A549 treated with CORT108297 at 1 μM for 4 hours (cell line): ENCODE measurements at places on chromosomes 7 and 10. TPM values are rescaled to one million over a fixed set of nuclear protein-coding genes. Genes with fewer than 3 reads are reported as not detected.

The RARRES2 gene
- not detected in 5 replicates for total RNA-seq

The MLXIPL gene
- 0.45 to 2.1 TPM (median 1.1 TPM) in 5 replicates for total RNA-seq

The CPN1 gene
- total RNA-seq = 0.14 to 0.32 TPM (median 0.23 TPM) in 5 replicates

The SPDYE3 gene
- not detected in 5 replicates for total RNA-seq

The PDSS1 gene
- 14.9 to 17.5 TPM (median 15.6 TPM) in 5 replicates for total RNA-seq

The SDK1 gene
- total RNA-seq = 0.27 to 0.53 TPM (median 0.42 TPM) in 5 replicates

The LRRTM3 gene
- not detected in 5 replicates for total RNA-seq

The NOC3L gene
- total RNA-seq = 22.3 to 34.1 TPM (median 23.5 TPM) in 5 replicates

The KCNIP2 gene
- total RNA-seq = 0.58 to 1.1 TPM (median 0.70 TPM) in 5 replicates

The CUZD1 gene
- 1.2 to 1.7 TPM (median 1.5 TPM) in 5 replicates for total RNA-seq

The NDUFB8 gene
- total RNA-seq = 275 to 300 TPM (median 284 TPM) in 5 replicates

The GPER1 gene
- total RNA-seq = 0.55 to 0.94 TPM (median 0.78 TPM) in 5 replicates

The PTF1A gene
- not detected in 5 replicates for total RNA-seq

The TEX36 gene
- total RNA-seq = not detected in 5 replicates

The GRB10 gene
- total RNA-seq = 62.2 to 77.3 TPM (median 70.1 TPM) in 5 replicates

The ERVW-1 gene
- total RNA-seq = 0.09 TPM in 1 of 5 replicates, not detected in the others

The IGFBP3 gene
- total RNA-seq = 160 to 234 TPM (median 206 TPM) in 5 replicates

The RSBN1L gene
- 8.1 to 11.0 TPM (median 8.8 TPM) in 5 replicates for total RNA-seq

The PRKCQ gene
- 4.0 to 4.8 TPM (median 4.2 TPM) in 5 replicates for total RNA-seq

The GSTO2 gene
- 2.1 to 2.3 TPM (median 2.2 TPM) in 5 replicates for total RNA-seq

The OPN4 gene
- not detected in 5 replicates for total RNA-seq

The SPDYE16 gene
- total RNA-seq = 0.03 to 0.14 TPM (median 0.05 TPM) in 3 of 5 replicates, not detected in the others

The HOXA9 gene
- 0.49 to 1.1 TPM (median 0.63 TPM) in 5 replicates for total RNA-seq

The HECW1 gene
- 10.2 to 14.6 TPM (median 13.9 TPM) in 5 replicates for total RNA-seq

The CYP17A1 gene
- total RNA-seq = 0.05 TPM in 1 of 5 replicates, not detected in the others

The PAX4 gene
- not detected in 5 replicates for total RNA-seq

The MYPN gene
- 2.6 to 3.5 TPM (median 3.1 TPM) in 5 replicates for total RNA-seq

The FAM25A gene
- 0.56 TPM in 1 of 5 replicates, not detected in the others for total RNA-seq

The POLR2J2 gene
- 0.10 to 0.75 TPM (median 0.52 TPM) in 5 replicates for total RNA-seq

The SFRP4 gene
- 3.3 to 4.1 TPM (median 3.7 TPM) in 5 replicates for total RNA-seq

The PTPRZ1 gene
- not detected in 5 replicates for total RNA-seq

The MMD2 gene
- not detected in 5 replicates for total RNA-seq

The EVX1 gene
- total RNA-seq = 0.05 to 0.12 TPM (median 0.07 TPM) in 3 of 5 replicates, not detected in the others

The KCNMA1 gene
- 42.2 to 87.0 TPM (median 76.7 TPM) in 5 replicates for total RNA-seq

The PDZD7 gene
- 0.48 to 1.4 TPM (median 0.92 TPM) in 5 replicates for total RNA-seq

The GRM3 gene
- not detected in 5 replicates for total RNA-seq

The GBX1 gene
- 0.10 to 0.18 TPM in 2 of 5 replicates, not detected in the others for total RNA-seq

The ITPRIP gene
- 57.7 to 80.9 TPM (median 68.8 TPM) in 5 replicates for total RNA-seq

The TMEM176A gene
- total RNA-seq = not detected in 5 replicates

The TAF6 gene
- total RNA-seq = 62.3 to 71.2 TPM (median 67.8 TPM) in 5 replicates

The TMEM130 gene
- total RNA-seq = 0.26 to 0.43 TPM (median 0.36 TPM) in 5 replicates

The HMX3 gene
- 0.09 TPM in 1 of 5 replicates, not detected in the others for total RNA-seq

The METTL27 gene
- total RNA-seq = 6.9 to 12.4 TPM (median 11.5 TPM) in 5 replicates

The TNS3 gene
- 71.1 to 89.4 TPM (median 80.6 TPM) in 5 replicates for total RNA-seq

The MYOZ1 gene
- total RNA-seq = not detected in 5 replicates

The DRGX gene
- 0.06 to 0.09 TPM in 2 of 5 replicates, not detected in the others for total RNA-seq

The PLA2G12B gene
- total RNA-seq = not detected in 5 replicates

The HOXA13 gene
- total RNA-seq = 1.6 to 2.1 TPM (median 1.9 TPM) in 5 replicates

The CPA2 gene
- 0.09 to 0.13 TPM in 2 of 5 replicates, not detected in the others for total RNA-seq

The RBAK gene
- 5.4 to 6.9 TPM (median 5.6 TPM) in 5 replicates for total RNA-seq

The NDUFB2 gene
- 378 to 422 TPM (median 391 TPM) in 5 replicates for total RNA-seq

The MORN4 gene
- 6.7 to 8.7 TPM (median 7.6 TPM) in 5 replicates for total RNA-seq

The LRIT1 gene
- total RNA-seq = not detected in 5 replicates

The FGFR2 gene
- total RNA-seq = 0.31 to 0.39 TPM (median 0.36 TPM) in 5 replicates

The NUTM2A gene
- total RNA-seq = 0.03 to 0.14 TPM (median 0.09 TPM) in 5 replicates

The CNTNAP2 gene
- total RNA-seq = 0.01 TPM in 2 of 5 replicates, not detected in the others

The MRLN gene
- total RNA-seq = not detected in 5 replicates

The BAZ1B gene
- total RNA-seq = 50.4 to 65.4 TPM (median 57.5 TPM) in 5 replicates
